NCI-H460 (cell line): ENCODE measurements at places on chromosomes 16 and 17.

DNA sequence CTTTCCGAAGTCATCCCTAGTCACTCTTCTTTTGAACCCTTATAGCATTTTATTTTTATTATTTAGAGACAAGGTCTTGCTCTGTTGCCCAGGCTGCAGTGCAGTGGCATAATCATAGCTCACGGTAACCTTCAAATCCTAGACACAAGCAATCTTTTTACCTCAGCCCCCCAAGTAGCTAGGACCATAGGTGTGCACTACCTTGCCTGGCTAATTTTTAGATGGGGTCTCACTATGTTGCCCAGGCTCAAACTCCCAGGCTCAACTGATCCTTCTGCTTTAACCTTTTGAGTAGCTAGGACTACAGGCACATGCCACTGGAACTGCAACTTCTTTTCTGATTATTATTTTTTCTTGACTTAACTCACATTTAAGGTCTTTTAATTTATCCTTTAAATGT, 33.0 kb upstream of the TMEM97 start:
- DNase-seq, result no peak

DNA sequence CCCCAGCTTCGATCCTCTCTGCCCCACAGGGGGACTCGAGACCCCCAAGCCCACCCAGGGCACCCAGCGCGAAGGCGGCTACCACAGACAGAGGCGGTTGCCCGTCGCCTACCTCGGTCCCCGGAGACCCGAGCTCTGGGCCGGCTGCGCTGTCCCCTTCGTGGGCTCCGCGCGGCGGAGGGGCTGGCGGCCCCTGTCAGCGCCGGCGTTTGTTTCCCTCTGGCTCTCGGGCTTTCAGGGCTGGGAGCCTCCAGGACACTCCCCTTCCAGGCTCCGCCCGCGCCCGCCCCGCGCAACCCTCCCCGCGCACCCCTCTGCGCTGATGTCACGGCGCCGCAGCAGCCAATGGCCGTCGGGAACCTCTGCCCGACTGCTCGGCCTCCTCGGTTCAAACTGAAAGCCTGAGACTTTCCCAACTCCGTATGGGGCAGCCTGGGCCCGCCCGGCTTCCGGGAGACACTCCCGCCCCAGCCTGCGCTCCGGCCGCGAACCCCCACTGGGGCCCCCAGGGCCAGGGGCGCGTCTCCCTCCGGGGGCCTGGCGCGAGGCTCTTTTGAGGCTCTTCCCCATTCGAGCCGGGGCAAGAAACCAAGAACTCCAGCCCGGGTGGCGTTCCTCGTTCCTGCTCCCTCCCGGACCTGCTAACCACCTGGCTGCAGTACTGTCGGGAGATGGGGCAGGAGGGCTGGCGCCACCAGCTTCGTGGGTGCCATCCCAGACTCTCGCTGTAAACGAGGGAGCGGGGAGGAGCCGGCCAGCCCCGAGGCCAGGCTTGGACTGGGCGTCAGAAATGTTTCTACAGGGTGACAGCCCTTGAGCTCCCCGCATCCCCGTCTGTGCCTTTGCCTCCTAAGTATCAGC, at the start of gene CDC42EP4:
TSS of gene CDC42EP4 (minus strand) at position 221 of the 861 bp plus-strand sequence. CDS start 25,501 bp downstream, outside the sequence.
- peak; percentile 94 for DNase-seq

GRCh38 chr17:44331249-44331760, 6.7 kb upstream of the SLC25A39 start:
- DNase-seq, result peak; percentile 72

DNA sequence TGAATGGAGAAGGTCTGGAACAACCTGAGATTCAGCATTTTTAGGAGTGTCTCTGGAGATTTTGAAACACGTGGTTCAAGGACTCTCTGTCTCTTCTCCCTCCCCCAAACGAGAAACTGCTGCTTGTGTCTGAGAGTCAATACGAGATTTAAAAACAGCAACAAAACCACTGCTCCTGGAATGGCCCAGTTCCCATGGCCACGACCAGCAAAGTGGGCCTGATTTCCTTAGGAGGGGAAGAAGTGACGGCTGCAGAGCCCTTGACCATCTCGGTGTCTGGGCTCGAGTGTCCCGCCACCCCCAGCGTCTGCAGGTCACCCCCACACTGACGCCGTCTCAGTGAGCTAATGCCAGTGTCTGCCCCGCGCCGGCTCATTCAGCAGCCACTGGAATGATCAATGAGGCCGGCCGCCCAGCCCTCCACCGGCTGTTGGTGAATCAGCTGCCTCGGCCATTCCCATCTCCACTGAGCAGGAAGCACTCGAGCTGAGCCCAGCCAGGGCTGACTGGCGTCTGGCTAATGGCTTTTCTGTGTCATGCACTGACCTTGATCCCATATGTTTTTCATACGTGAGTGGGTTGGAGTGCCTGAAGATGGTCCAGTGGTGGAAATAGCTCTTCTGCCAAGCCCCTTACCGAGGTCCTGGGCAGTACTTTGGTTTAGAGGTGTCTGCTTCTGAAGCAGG, 151.8 kb downstream of the PITPNC1 start:
- peak; percentile 16 for DNase-seq

GRCh38 chr17:13765701-13766100, 164.0 kb upstream of the HS3ST3A1 start:
- DNase-seq, result no peak
